ENCODE measurements at places on chromosomes 2 and 18.

- DNase-seq, result no peak
These were observed 494 bp upstream of the RBM45 start for GRCh38 chr2:178111743-178112142.

- no peak for DNase-seq
These were observed 282.1 kb upstream of the EPAS1 start for GRCh38 chr2:46014911-46015654.

DNA sequence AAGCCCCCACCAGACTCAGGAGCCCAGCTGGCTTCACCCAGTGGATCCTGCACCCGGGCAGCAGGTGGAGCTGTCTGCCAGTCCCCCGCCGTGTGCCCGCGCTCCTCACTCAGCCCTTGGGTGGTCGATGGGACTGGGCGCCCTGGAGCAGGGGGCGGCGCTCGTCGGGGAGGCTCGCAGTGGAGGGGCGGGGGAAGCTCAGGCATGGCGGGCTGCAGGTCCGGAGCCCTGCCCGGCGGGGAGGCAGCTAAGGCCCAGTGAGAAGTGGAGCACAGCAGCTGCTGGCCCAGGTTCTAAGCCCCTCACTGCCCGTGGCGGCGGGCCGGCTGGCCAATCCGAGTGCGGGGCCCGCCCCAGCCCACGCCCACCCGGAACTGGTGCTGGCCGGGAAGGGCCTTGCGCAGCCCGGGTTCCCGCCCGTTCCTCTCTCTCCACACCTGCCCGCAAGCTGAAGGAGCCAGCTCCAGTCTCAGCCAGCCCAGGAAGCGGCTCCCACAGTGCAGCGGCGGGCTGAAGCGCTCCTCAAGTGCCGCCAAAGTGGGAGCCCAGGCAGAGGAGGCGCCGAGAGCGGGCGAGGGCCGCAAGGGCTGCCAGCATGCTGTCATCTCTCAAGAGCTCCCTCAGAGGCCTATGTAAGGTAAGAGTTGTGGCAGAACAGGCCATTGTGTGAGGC lies 1307.8 kb upstream of the TMEFF2 start:
- no peak for DNase-seq

DNA sequence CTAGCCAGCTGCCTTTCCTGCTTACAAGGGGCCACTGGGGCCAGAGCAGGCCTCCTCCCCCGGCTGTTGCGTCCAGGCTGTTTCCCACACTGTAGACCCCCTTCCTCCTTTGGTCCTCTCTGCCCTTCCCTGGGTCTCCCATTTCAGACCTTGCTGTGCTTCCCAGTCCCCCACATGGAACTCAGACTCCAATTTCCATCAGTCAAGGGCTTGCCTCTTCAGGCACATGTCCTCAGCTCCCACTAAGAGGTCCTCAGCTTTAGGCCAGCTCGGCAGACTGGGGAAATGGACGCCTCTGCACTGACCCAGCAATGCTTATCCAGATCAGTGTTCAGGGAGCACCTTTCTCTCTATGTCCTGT lies 98.0 kb upstream of the BZW1 start:
- DNase-seq, result no peak

GRCh38 chr2:51710222-51710621 lies 678.3 kb upstream of the NRXN1 start:
- DNase-seq, result peak; percentile 10

- no peak for DNase-seq
These were observed 657.2 kb downstream of the IRS1 start for GRCh38 chr2:226142463-226142862.

DNA sequence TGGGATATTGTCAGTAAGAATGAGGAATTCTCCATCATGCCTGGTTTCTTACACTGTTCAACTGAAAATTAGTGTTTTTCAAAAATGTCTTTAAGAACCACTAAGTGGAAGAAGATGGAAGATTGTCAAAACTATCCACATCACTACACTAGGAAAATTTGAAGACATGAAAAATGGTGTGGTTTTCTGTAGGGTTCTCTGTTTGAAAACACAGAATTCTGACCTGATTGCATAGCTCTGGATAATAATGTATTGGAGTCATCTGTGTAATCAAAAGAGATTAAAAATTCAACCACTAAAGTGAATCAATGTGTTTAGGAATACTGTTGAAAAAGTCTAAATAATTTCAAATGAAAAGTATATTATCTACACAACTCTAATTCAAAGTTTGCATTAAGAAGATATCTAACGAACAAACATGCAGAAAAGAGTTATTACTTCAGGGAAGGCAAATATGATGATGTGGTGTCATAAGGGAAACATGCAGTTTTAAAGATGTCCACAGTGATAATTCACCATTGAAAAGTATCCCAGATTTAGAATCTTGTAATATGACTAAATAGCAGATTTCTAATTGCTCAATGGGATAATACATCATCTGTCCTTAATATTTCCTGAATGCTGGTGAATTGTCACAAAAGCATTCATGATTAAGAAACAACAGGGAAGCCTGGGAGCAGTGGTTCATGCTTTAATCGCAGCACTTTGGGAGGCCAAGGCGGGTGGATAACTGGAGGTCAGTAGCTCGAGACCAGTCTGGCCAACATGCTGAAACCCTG lies 116.9 kb downstream of the ERBB4 start:
- DNase-seq, result no peak

- no peak for DNase-seq
These were observed 31.5 kb downstream of the CFAP210 start for GRCh38 chr2:169662744-169663143.

- DNase-seq, result no peak
These were observed 98.9 kb upstream of the SH3BP4 start for GRCh38 chr2:234852941-234853340.

- no peak for DNase-seq
These were observed 2.5 kb downstream of the MRPL35 start for GRCh38 chr2:86201671-86202335.

- peak; percentile 77 for DNase-seq
These were observed 138.1 kb downstream of the PTGR3 start for GRCh38 chr18:75070625-75071483.

DNA sequence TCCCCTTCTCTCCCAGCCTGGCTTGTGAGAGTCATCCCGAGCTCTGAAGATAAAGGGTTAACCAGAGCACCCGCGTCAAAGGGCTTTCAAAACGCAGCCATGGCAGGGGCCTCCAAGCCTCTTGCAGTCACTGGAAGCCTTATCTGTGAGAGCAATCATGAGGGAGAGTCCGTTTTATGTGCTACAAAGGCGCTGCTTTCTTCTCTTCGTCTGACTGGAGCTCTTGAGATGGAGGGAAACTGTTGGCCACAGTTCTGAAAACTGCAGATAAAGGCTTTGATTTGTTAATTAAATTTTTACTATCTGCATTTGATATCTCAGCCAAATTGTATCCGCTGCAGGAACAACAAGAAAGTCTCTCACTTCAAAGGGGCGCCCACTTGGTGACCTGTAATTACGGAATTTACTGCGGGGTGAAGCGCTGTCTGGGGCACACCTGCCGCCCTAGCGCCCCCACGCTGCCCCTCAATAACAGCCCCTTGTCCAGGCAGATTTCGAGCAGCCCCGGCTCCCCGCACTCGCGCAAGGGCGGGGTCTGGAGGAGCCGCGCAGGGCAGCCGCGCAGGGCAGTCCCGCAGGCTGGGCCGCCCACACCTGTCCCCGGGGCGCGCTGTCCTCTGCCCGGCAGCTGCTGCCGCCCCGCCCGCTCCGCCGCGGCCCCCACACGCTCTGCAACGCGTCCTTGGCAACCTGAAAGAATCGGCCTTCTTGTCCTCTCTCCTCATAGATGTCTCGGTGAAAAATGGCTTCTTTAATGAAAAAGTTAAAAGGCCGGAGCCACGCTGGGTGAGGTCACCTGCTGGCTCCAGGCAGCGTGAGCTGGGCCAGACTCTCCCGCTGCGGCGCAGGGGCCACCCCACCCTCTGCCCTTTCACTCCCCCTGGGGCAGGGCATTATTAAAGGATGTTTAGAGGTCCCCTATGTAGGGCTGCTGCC lies 217.9 kb downstream of the VAPA start:
- peak; percentile 34 for DNase-seq

DNA sequence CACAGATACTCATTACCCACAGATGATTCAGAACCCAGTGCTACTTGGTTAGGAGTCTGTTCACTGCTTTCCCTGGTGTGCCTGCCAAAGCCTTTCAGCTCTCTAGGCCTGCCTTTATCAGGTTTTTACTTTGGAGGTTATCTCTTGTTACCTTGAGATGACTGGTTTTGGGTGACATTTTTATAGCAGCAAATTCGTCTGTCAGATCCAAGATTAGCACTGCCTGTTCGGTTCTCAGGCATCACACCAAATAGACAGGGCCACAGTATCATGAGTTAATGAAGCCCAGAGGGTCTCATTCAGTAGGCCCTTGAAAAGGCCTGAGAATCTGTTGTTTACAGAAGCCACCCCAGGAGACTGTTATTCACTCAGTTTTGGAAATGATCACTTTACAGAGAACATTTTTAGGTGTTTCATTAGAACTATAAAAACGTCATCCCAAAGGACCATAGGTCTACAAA lies 121.2 kb downstream of the OSBPL6 start:
- DNase-seq, result no peak

DNA sequence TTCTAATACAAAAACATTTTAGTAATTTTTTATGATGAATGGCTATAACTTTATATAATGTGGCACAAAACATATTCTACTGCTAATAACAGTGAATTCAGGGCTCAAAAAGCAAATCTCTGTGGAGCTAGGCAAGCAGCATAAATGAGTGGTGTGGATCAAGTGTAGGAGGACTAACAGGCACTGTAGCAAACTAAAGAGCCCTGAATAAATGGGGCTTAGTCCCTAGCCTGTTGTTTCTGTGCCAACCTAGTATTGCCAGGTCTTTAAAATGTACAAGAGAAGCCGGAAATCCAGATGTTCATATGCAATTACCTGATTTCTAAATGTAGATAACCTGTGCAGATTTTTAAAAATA lies 18.5 kb downstream of the REL start:
- DNase-seq, result no peak

GRCh38 chr18:76421685-76422078 lies 73.4 kb downstream of the ZNF516 start:
- DNase-seq, result no peak

DNA sequence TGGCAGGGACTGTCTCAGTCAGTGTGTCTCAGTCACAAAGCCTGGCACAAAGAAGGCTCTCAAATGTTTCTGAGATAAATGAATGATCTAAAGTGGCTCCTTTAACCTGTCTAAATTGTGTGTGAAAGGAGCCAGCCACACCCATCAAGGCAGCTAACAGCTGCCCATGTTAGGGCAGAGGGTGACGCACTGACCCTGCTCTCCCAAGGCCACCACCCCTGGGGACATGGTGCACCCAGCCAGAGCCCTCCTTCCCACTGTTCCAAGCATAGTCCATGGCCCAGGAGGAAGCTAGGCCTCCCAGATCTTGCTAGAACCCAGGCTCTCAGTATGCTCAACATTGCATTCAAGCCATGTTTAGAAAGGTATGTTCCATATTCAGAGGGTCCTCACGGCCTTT lies 100.3 kb downstream of the KLHL29 start:
- no peak for DNase-seq

- peak; percentile 24 for DNase-seq
These were observed 748 bp upstream of the ZNF804A start for GRCh38 chr2:184597571-184597991.

DNA sequence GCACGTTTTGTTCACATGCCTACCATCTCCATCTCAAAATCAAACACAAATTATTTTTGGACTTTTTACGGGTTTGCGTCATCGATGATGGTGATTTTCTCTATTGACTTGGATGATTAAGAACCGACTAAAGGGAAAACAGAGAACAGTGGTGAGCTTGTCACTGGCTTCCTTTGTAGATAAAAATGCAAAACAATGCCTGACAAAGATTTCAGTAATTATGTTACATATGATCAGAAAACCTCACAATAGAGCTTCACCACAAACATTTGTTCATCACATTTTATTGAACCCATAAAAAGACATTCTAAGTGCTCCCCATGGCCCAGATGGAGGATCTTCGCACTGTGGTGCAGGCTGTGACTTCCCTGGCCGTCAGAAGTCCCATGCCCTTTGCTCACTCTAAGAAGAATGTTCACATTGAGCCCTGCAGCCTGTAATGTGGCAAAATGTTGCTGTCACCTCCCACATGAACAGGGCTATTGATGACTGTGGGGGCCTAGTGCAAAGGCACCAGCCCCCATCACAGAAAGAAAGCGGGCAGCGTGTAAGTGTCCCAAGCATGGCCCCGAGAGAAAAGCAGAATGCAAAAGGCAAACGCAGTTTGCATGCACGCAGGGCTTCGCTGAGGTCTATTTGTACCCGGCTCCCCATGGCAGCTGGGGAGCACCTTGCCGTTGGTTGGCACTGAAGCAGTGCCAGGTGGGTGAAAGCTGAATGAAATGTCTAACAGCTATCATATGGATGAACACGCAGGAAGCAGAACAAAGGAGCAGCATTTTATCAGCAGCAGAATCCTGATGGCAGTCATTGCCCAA lies 60.6 kb downstream of the BCL2 start:
- no peak for DNase-seq

DNA sequence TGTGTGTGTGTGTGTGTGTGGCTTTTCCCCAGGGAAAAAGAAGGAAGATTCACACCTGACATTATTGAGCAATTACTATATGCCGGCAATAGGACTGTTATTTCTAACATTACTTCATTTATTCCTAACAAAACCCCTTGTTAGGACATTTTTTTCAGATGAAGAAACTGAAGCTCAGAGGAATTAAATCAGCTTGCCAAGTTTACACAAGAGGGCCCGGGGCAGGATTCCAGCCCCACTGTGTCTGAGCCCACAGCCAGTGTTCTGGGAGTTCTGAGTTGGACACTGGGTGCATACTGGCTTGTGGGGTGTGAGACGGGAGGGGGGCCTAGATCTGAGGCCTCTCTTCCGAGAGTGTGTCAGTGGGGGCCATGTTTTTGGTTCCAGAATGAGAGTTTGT lies 9.9 kb downstream of the TOGARAM2 start:
- DNase-seq, result no peak

DNA sequence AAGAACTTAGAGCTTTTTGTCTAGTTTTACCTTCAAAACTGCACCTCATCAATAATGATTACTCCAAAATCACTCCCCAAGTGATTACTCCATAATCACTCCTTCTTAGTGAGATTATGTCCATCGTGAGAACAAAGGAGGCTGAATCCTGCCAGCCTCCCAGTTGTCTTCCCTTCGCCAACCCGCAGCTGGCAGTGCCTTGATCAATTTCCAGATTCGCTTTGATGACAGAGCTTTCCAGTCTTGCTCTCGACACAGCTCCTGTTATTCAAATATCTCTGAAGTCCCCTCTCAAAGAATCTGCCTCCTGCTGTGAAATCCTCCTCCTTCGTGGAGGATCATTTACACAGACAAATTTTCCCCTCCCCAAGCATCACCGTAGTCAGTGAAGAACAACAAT lies 237.7 kb downstream of the EIPR1 start:
- no peak for DNase-seq

- DNase-seq, result no peak
These were observed 359.9 kb upstream of the FANCL start for GRCh38 chr2:58601017-58601416.

DNA sequence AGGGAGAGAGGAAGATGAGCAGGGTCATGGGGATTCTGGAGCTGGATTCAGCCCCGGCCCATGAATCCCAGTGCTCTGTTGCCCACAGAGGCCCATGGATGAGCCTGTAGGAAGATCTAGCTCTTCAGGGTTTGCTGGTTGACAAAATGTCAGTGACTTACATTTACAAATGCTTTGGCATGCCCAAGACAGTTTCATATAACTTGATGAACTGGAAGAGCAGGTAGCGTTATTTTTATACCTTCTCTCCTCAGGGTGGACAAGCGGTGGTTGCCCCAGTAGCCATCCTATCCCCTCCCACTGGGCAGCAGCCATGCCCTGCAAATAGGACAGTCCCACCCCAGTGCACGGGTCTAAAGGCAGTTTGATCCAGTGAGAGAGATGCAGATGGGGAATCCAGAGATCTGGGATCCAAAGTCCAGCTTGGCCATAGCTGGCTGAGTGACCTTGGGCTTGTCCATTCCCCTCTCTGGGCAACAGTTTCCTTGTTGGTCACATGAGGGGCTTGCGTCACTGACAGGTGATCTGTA lies 21.5 kb upstream of the KCNK3 start:
- DNase-seq, result no peak
